Suppressor macrophage treated with lipopolysaccharide for 4 hours (primary cell): ENCODE measurements at places on chromosomes 11 and 22.

GRCh38 chr11:18312663-18313420 lies 9.1 kb downstream of the HPS5 start:
- peak; percentile 66 for DNase-seq

DNA sequence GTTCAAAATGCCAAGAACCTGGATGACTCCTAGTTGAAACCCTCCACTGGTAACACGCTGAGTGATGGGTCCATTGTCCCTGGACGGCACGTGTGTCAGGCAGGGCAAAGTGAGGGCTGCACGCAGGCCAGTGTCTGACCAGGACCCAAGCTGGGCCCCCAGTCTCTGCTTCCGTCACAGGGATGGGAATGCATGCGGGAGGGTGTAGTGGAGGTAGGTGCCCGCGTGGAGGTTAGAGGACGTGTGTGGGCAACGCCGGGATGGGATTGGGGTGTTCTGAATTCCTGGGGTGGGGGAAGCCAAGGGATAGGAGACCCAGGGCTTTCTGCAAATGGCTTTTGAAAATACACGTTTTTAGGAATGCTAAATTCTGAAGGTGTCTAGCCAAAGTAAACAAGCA lies 943.3 kb downstream of the BRD1 start:
- no peak for DNase-seq

- no peak for DNase-seq
Measured at GRCh38 chr22:49574881-49575702, 252.6 kb downstream of the BRD1 start.

DNA sequence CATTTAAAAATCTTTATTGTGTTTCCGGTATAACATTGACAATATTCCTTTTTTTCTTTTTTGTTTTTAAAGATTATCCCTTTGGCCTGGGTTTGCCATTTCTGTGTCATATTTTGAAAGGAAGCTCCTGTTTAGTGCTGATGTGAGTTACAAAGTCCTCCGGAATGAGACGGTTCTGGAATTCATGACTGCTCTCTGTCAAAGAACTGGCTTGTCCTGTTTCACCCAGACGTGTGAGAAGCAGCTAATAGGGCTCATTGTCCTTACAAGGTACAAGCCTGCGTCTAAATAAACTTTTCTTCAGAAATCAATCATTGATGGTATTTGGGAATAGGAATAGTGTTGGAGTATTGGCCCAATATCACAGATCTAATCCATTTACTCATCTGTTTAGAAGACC lies 19.8 kb downstream of the PIWIL4 start:
- no peak for DNase-seq

GRCh38 chr22:29456211-29456671 lies 17.9 kb downstream of the RFPL1 start:
- DNase-seq: no peak

DNA sequence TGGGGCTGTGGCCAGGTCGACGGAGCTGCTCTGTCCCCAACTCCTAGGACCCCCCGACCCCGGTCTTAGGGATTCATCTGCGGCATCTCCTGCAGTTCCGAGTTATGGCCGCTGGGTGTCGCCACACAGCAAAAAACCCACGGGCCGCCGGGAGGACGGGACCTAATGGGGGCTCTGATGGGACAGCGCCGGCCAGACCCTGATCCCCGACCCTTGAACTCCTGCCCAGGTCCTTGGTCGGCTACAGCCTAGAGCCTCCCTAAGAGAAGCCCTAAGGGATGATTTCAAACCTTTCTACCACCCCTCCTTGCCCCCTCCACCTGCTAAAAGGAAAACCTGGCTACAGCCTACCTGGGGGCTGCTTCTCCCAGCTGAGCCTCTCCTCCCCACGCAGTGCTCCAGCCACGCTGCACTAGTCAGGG lies 30.8 kb upstream of the LRRC10B start:
- DNase-seq: peak; percentile 50

- no peak for DNase-seq
Measured at GRCh38 chr11:10667521-10667885, 26.1 kb downstream of the IRAG1 start.

- DNase-seq: peak; percentile 91
Measured at GRCh38 chr11:35126000-35126878, 12.7 kb upstream of the CD44 start.

DNA sequence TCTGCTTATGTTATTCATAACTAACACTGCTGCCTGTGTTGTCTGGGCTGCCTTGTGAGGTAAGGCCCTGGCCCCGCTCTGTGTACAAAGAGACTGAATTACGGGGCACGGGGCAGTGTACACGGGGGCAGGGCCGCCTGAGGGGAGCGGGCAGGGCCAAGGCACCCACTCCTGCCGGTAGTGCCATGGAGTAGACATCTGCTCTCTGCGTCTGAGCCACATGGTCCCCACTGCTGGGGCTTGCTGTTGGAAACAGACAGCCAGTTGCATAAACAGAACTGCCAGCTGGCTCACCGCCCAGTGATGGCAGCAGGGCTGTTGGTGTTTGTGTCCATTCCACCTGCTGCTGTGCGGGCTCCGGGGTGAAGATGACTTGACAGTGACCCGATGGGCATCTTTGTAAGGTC lies 19.8 kb downstream of the FAM118A start:
- DNase-seq: no peak

- DNase-seq: no peak
Measured at GRCh38 chr11:60939855-60940254, 12.1 kb downstream of the SLC15A3 start.

DNA sequence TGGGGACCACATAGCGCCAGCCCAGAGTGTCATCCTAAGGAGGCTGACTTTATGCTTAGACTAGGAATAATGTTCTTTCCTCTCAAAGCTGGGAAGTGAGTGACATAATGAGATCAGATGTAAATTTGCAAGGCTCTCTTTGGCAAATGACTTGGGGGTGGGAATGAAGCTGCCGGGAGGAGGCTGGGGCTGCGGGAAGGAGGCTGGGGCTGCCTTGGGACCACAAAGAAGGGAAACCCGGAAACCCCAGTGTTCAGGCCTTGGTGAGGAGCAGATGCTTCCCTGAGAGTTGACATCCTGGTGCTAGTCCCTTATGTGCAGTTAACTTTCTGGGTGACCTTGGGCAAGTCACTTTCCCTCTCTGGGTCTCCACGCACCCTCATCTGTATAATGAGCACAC lies 182.0 kb downstream of the CHST1 start:
- no peak for DNase-seq

DNA sequence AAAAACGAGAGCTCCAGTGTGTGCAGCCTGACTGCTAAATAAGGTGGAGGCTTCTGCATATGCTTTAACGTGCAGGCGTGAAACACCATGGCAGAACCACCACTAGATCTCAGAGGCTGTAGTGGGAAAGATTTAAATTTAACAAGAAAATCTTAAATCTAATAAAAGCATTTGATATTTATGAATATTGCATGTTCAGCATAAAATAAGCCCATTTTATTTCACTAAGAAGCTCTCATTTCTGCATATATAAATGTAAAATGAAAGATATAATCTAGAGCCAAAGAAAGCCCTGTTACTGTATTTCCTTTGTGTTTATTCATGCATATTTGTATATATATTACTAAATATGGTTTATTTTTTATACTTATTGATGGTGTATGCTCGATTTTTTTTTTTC lies 188.3 kb downstream of the DDX10 start:
- DNase-seq: no peak

DNA sequence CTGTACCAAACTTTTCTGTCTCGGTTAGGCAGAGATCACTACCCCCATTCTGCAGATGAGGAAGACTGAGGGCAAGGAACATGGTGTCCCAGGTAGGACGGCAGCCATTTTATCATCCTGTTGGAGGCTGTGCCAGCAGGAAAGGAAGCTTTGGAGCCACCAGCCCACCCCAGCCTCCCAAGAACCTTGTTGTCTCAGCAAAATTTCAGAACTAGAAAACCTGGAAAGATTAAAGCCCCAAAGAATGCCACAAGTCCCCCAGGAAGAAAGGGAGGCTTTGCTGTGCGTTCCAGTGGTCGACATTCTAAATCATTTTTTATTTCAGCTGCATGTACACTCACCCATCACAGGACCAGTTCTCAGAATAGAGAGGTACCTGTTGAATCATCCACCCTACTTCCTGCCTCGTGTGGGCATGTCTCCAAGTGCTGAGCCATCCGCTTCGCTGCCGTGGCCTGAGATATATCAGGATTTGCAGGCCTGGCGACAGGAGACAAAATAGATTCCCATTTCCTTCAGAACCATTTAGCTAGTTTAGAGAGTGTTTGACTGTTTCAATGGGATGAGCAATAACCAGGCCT lies 13.0 kb upstream of the EIF3D start:
- peak; percentile 44 for DNase-seq
